IPS DF 19.7 (cell line): ENCODE measurements at places on chromosomes 7 and 10.

DNA sequence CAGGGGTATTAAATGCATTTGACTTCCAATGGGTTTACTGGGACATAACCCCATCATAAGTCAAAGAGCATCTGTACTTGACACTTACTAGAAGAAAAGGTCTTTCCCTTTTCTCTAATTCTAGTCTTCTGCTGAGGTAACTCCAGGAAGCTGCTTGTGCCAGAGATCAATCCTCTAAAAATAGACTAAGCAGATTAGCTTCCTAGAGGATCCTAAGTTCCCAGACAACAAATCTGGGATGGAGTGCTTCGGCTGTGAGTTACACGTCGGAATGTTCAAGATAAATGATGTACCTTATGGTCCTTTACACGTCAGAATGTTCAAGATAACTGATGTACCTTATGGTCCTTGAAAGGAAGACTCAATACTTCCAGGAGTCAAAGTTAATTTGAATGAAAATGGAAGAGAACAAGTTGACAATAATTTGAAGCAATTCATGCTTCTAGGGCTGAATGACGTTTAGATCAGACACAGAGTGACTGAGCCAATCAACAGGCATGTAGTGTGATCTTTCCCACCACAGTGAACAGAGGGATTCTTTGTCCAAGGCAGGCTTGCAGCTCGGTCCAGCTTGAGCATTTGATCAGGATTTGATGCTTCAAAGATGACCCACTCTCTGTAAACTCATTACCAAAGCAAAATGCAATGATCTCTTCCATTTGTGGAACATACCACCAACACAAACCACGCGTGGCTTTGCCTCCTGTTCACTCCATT is 63.8 kb downstream of the SLC37A3 start:
- no peak for DNase-seq

- DNase-seq: no peak
Measured at GRCh38 chr10:85978566-85979358, 387.8 kb downstream of the GRID1 start.

GRCh38 chr7:85133560-85133959 is 53.3 kb downstream of the SEMA3D start:
- DNase-seq: no peak

GRCh38 chr7:69047151-69047754 is 551.0 kb upstream of the AUTS2 start:
- DNase-seq: no peak

- DNase-seq: no peak
Measured at GRCh38 chr10:59896191-59896590, 10.2 kb downstream of the CCDC6 start.

DNA sequence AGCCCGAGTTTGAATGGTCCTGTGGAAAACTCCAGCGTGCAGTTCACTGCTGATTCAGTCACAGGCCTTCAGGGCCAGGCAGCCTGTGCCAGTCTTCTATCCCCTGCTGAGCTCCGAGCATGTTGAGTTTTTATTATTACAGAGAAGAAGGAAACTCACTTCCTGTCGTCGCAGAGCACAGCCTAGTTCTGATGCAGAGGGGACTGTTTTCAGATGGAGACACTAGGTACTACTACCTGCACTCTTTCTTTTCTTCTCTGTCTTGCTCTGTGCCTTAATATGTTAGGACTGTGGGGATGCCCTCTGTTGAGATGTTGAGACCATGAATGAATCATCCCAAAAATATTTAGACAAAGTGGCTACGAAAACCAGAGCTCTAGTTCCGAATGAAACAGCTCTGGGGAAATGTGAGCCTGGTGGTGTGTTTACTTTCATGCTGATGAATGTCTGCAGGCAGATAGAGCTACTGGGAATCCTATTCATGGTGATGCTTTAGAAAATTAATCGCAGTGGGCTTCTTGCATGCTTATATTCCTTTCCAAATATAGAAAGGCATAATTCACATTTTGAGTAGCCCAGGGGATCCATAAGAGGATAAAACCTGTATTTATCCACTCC is 29.6 kb downstream of the CASP7 start:
- no peak for DNase-seq

DNA sequence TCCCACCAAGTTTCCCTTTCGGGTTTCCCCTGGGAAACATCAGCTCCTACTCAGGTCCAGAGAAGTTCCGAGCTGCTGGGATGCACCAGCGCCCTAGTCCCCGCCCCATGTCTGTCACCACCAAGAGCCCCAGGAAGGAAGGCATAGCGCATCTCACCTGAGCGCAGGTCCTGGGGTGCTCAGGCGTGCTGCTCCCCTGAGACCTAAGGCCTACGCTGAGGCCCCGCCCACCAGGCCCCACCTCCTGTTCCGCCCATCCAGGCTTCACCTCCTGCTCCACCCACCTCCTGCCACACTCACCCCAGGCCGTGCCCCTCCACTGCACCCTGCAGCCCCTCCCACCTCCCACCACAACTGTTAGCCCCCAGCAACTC is 1.2 kb upstream of the TFR2 start:
- no peak for DNase-seq

DNA sequence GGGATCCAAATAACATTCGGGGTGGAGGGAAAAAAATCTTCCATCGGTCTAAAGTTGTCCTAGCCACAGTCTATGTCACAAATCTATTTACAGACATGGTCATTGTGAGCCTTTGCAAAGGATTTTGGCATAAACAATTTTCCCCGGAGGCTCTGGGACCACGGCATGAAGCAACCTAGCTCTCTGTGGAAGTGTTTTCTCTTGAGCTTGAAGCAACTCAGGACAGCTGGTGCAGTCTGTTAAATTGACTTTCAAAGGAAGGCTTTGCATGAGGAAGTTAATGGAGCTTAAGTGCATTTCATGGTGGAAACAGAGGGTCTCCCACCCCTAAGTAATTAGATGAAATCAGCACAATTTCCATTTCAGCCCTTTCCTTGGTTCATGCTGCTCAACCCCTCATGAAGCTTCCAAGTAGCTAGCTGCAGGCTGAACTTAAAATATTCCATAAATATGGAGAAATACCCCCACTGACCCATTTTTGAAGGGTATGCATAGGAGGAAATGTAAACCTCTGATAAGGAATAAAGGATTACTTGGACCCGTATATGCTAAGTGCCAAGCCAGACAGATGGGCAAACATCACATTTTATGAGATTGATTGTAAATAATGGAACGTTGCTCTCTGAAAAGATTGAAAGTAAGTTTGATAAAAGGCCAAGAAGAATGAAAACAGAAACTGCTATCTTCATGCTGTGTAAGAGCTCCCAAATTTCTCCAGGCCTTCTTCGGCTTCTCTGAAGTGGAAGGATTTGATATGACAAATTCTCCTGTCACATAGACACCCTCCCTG is 39.9 kb downstream of the CCDC3 start:
- no peak for DNase-seq

DNA sequence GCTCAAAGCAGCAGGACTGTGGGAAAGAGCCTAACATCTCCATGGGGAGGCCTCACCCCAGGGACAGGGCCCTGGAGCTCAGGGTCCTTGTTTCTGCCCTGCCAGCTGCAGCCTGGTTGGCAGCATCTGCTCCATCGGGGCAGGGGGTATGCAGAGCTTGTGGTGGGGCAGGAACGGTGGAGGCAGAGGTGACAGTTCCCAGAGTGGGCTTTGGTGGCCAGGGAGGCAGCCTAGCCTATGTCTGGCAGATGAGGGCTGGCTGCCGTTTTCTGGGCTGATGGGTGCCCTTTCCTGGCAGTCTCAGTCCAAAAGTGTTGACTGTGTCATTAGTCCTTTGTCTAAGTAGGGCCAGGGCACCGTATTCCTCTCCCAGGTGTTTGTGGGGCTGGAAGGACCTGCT is 12.2 kb upstream of the AHCYL2 start:
- DNase-seq: no peak

DNA sequence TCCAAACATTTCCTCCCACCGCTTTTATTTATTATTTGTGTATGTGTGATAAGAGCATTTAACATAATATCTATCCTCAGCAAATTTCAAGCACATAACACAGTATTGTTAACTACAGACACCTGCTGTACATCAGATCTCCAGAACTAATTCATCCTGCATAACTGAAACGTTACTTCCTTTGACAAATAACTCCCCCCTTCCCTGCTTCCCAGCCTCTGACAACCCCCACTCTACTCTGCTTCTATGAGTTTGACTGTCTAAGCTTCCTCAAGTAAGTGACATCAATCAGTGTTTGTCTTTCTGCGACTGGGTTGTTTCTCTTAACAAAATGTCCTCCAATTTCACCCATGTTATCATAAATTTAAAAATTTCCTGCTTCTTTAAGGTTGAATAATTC is 22.1 kb downstream of the C10orf71 start:
- no peak for DNase-seq

GRCh38 chr7:38169847-38170246 is 8.2 kb upstream of the STARD3NL start:
- no peak for DNase-seq

DNA sequence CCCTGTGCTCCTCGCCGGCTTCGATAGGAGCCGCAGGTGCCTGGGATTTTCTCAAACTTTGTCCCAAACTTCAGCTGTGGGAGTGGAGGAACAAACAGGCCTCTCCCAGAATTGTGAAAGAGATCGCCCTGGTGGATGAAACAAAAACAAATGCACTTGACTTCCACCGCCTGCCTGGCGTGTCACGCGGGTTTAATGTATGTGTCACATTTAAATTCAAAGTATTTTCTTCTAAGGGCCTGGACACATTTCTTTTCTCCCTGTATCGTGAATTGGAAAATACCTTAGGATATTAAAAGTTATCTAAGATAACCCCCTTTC is 694 bp upstream of the WASL start:
- DNase-seq: no peak

DNA sequence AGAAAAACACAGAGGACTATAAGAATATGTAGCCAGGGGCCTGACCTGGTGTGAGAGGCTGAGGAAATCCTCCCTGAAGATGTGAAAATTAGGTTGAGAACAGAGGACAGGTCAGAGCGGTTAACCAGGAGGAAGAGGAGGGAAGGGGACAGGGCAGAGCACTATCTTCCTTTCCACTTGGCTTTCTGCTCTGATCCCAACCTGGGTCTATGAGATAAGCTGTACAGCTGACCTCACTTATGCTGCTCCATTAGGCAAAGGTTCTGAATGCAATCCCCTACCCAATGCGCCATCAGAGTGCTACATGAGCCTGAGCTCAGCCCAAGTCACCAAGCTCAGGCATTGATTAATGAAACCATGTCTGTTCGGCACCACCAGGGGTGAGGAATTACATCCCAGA is 10.5 kb downstream of the LIPA start:
- DNase-seq: no peak

DNA sequence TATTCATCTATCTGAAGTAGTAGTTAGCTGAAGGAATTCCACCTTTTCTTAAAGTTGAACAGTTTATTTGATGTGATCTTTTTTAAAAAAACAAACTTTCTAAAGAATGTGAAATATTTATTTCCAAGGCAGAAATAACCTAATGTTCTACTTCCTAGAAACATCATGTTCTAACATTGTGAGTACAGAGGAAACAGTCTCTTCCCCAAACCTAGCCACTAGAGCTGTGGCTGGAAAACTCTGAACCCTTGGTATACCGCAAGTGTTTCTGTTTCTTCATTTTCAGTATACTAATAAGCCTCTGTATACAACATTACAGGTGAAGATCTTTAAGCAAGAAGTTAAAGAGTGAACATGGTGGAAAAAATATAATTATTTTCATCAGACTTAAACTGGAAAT is 35.1 kb downstream of the NOC3L start:
- no peak for DNase-seq

DNA sequence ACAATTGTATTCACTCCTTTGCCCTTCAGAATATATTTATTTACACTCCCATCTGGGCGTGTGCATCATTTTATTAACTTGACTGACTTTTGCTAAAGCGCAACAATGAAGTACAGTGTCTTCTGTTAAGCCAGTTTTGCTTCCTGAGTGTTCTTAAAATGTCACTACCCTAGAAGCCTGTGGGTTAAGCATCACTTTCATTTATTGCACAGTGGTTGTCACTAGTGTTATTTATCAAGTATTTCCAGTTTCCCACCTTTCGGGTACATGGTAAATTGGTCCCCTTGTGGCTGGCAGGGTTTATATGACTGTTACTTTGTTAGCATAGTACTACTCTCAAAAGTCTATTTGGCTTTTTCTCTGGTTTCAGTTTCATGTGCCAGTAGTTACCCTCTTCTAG is 3.3 kb downstream of the HILPDA start:
- no peak for DNase-seq

DNA sequence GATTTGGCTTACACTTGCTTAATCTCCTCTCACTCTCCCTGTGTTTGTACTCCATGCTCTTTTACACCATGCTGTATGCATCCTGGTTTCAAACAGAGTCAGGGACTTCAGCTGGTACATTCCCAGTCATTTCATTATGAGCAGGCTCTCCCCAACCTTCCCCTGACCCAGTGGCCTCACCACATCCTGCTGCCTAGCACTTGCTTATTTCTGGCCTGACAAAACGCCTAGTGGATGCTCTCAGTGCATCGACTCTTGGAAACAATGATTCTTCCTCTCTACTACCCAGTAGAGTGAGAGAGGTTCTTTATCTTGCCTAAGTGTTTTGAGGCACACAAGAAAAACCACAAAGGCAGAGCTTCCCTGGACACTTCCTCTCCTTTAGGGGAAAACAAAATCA is 63.4 kb downstream of the CAV1 start:
- DNase-seq: no peak

DNA sequence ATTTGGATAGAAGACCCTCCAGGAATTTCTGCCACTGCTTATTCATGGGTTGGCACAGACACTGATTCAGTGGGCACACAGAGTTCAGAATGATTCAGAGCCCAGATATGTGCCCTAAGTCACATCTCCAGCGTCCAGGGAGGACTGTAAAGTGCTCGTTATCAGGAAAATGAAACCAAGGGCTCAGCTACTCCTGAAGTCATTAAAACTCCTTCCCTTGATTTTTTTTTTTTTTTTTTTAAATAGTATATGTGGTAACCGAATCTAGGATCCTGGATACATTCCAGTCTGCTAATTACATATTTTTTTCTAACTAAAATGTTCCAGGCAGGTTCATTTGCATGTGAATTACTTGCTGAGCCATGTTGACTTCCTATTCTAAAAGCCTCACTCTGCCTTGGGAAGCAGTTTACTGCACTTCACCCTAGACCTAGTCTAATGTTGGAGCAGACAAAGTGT is 34.7 kb downstream of the MET start:
- DNase-seq: no peak

- DNase-seq: no peak
Measured at GRCh38 chr7:133431134-133431724, 178.4 kb downstream of the EXOC4 start.

DNA sequence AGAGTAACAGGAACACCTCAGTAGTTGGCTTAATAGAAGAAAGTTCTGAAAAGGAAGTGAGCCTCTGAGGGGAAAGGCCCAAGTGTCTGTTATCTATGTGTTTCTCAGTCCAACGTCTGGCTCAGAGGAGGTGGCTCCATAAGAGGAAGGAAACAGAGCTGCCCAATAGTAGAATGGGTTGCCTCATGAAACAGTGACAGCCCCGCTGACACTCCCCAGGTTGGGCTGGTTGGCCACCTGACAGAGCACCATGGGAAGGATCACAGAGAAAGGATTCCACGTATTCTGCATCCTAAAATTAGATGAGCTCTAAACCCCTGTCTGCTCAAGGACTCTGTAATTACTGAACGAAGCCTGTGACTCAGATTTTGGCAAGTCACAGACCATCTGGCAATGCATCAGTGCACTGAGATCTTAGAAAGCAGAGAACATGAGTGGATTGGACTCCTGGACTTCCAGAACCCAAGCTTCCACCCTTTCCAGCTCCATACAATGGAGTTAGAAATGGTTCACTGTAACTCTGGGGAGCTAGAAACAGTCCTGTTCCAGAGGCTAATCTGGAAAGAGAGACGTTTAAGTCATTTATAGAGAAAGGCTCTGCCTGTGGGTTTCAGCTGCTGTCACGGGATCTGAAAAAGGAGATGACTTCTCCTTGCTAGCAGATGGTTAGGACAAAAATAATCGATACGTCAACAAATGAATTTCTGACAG is 2.9 kb downstream of the PKD2L1 start:
- DNase-seq: no peak

GRCh38 chr10:43120116-43120928 is 17.9 kb upstream of the CSGALNACT2 start:
- no peak for DNase-seq
